ENCODE measurements at places on chromosomes 3 and 15. TPM values are rescaled to one million over a fixed set of nuclear protein-coding genes. Genes with fewer than 3 reads are reported as not detected.

DNA sequence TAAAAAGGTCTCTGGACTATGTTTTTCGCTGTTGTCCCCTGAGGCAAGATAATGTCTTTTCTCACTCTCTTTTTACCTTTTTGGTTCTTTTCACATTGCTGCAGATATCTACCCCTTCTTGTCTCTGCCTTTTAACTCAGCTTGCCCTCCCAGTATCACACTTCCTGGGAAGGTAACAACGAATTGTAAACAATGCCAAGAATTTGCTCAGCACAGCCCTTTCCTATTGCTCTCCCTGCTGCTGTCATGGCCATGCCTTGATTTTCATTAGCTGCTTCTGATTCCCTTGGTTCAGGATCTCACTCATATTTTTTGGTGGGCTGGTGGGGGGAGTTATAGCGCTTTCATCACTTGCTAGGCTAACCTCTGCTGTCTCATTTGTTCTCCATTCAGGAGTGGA, 123.1 kb upstream of the DPH6 start:
- H3K36me3 ChIP-seq: no peaks in the 10 kb centered on the region
- DNase-seq: no peak
- H3K4me3 ChIP-seq: no peak overlapping the region
- H3K4me1 ChIP-seq: peaks cover 38% of the 10 kb centered on the region
- no peak overlapping the region for H3K27ac ChIP-seq

DNA sequence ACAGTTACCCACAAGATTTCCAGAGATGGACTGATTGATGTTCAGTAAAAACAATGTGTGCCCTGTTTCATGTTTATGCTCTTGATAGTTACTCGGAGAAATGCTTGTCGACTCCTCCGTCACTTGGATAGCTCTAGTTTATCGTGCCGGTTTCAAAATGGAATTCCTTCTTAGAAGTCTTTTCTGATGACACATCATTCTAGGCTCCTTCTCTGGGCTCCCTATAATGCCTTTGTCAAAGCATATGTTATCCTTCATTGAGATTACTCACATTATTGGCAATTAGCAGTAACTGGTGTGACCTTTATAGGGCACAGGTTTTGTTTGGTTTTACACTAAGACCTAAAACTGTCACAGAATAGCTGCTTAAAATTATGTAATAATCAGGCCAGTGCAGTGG, 201.8 kb downstream of the CNTN6 start:
- DNase-seq: no peak
- no peaks in the 10 kb centered on the region for H3K36me3 ChIP-seq
- no peak overlapping the region for H3K27ac ChIP-seq
- H3K4me1 ChIP-seq: no peaks in the 10 kb centered on the region
- H3K4me3 ChIP-seq: no peak overlapping the region

GRCh38 chr15:101807345-101807945, 4.1 kb downstream of the OR4F6 start:
- no peak overlapping the region for H3K27ac ChIP-seq
- H3K4me3 ChIP-seq: no peak overlapping the region
- DNase-seq: no peak
- H3K4me1 ChIP-seq: no peaks in the 10 kb centered on the region

MCTP2 gene
- total RNA-seq: 48.3 TPM

COL6A5 gene
- 3.9 TPM for total RNA-seq

Measured in upper lobe of left lung (tissue), 6 donors.